ENCODE measurements at places on chromosomes 5 and 9.
A peak's percentile ranks its signal among the peaks of the same experiment; 100 is the strongest.

GRCh38 chr9:24257726-24258125 is 288.0 kb downstream of the IZUMO3 start:
- DNase-seq: peak; percentile 56

DNA sequence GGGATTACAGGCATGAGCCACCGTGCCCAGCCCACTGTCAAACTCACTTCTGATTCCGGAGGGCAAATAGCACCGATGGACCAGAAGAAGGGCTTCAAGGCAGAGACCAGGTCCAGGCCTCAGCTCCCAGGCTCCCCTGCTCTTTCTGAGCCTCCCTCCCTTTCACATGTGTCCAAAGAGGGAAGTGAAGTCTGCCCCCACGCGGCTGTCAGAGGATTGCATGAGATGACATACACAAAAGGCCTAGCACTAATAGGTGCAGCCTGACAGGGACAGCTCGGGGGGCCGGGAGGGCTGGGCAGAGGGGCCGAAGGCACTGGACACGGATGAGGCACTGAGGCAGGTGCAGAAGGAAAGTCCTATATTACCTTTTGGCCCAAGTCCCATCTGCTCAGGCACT is 16.1 kb downstream of the FBP1 start:
- no peak for DNase-seq

GRCh38 chr9:92138157-92138959 is 23.1 kb upstream of the SPTLC1 start:
- no peak for DNase-seq

GRCh38 chr5:88666761-88667495 is 216.1 kb downstream of the MEF2C start:
- no peak for DNase-seq

- DNase-seq: no peak
Observed at GRCh38 chr5:141528291-141528984, 39.6 kb downstream of the PCDHGC5 start.

GRCh38 chr9:92965061-92965758 is 17.9 kb downstream of the FGD3 start:
- no peak for DNase-seq

DNA sequence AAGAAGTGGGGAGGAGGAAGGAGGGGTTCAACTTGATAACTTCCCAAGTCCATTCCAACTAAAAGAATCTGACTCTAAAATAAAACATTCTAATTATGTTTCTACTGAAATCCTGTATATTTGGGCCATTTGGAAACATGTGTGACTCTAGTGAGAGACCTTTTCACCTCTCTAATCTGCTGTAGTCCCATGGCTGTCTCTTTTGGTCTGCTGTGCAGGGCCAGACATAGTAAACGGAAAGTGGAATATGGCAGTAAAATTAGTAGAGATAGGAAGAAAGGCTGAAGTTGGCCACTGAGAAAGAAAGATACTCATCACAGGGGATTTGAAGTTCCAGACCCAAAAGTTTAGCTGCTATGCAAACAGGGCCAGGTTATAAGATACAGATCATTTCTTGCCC is 15.9 kb downstream of the RFX3 start:
- no peak for DNase-seq

GRCh38 chr5:170752257-170753215 is 31.0 kb upstream of the GABRP start:
- DNase-seq: no peak

GRCh38 chr9:81588148-81588871 is 101.0 kb downstream of the TLE1 start:
- DNase-seq: peak; percentile 20

DNA sequence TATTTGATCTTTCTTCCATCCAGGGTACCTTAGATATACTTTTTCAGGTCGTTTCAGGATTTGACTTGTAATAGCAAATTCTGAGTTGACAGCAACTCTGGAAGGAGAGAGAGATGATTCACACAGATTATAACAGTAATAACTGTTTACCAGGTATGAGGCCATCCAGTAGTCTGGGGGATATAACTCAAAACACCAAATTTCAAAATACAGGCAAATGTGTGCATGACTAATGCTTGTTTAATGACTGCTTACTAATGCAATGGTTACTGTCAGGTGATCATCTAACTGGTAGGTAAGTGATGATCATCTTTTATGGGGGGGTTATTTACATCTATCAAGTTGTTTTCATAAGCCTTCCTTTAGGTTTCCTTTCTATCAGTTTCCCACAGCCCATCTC is 412.3 kb downstream of the MAT2B start:
- DNase-seq: no peak

DNA sequence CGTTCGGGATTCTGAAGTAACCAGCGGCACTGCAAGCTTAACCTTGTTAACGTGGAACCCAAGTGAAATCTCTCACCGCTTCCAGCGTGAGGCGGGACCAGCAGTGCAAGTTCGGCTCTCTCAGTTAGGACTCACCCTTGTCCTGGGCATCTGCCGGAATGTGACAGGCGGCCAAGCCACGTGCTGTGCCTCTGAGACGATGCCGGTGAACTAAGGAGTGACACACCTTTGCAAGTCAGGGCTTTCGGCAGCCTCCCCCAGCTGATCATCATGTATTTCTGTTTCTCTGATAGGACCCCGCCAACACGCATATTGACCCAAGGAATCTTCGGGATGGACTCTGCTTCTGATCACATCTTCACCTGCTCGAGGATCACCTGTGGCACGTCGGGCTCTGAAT is 415.0 kb upstream of the IRX1 start:
- no peak for DNase-seq

- DNase-seq: no peak
Observed at GRCh38 chr9:134357631-134358025, 31.4 kb downstream of the RXRA start.

GRCh38 chr5:177427211-177427822 is 841 bp downstream of the GRK6 start:
- DNase-seq: no peak

DNA sequence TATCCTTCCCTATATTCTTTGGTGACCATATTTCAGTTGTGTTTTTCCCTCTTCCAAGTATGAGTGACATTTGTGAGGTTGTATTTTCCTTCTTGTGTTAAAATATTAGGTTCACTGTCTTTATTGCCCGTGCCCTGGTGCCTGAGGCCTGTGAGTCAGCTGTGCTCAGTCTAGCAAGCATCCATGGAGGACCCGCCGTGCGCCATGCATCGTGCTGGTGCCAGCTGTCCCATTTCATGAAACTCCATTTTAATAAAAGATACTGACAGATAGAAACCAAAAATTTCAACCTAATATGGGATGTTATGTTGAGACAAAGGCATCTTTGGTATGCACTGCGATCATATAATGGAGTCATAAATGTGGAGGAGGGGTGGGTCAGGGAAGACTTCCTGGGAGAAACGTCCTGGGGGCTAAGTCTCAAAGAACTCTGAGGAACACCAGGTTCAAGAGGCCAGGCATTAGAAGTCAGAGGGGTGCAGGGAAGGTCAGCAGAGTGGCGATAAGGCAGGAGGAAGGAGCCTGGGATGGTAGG is 34.0 kb upstream of the FGF1 start:
- no peak for DNase-seq

GRCh38 chr9:87556039-87556438 is 58.4 kb downstream of the DAPK1 start:
- DNase-seq: peak; percentile 96

DNA sequence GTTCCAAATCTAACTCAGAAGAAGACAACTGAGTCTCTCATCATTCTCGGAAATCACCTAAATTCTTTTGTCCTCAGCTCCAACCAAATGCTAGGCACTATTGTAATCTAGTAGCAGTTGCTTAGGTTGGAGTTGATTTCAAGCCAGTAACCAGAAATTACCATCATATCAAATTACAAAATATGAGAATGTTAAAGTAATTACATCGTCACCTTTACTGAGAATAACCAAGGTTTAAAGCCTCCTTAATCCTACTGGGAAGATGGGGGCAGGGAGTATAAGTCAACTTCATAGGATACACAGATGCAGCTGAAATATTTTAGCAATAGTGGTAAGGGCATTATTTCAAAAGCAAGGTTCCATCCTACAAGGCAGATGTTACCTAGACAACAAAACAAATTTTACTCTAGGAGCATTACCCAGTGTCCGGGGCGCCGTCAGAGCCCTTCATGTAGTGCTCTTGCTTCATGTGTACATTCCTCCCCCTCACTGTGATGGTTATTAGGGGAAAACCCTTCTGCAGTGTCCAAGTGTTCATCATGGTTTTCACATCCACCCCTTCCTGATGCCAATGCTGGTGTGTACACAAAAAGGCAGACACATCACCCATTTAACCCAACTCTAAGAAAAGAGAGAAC is 19.5 kb downstream of the ERAP1 start:
- no peak for DNase-seq
